ENCODE measurements at places on chromosomes 3 and 15.

DNA sequence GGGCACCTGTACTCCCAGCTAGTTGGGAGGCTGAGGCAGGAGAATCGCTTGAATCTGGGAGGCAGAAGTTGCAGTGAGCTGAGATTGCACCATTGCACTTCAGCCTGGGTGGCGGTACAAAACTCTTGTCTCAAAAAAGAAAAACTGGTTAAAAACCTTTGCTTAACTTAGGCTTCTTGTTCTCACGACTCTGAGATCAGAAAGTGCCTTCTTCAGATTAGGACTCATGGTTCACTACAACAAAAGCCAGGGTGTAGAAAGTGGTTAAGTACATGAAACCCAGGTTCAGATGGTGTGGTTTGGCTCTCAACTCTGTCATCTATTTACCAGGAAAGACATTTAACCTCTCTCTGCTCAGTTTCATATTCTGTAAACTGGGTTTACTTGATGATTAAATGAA is 168.4 kb downstream of the TUSC7 start:
- no peak for DNase-seq

DNA sequence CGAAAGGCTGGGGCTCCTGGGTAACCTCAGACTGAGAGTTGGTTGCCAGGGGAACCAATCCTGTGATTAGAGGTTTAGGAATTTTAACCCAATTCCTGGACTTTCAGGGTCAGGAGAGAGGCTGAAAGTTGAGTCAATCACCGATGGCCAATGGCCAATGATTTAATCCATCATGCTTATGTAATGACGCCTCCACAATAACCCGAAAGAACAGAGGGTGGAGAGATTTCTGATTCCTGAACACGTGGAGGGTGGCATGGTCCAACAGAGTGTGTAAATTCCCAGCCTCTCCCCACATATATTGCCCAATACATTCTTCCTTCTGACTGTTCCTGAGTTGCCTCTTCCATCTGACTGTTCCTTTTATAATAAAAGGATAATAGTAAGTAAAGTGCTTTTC is 137.2 kb upstream of the CBLB start:
- DNase-seq, result no peak

GRCh38 chr3:175426805-175427204 is 567.7 kb downstream of the NAALADL2 start:
- no peak for DNase-seq

DNA sequence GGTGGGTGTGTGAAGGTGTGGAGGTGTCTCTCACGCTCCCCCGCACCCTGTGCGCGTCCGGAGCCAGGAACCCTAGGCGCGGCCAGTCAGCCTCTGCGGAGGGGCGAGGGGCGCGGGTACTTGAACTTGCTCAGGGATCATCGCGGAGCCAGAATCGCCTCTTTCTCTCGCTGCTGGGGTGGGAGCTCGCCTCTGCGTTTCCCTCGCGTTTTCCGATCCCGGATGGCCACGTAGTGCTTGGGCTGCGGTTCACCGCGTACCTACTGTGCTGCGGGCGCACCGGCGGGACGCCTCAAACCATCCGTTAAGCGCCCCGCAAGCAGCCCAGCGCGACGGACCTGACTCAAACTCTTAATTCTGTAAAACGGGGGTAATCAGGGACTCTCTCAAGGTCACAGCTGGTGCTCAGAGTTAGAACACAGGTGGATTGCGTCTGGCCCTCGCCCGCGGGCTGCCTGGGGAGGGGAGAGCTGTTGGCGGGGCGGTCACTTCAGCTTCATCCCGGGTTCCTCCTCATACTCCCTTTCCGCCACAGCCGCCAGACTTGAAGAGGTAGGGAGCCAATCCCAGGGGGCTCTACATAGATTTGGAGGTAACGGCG is 686 bp downstream of the MYRIP start:
- DNase-seq, result no peak

DNA sequence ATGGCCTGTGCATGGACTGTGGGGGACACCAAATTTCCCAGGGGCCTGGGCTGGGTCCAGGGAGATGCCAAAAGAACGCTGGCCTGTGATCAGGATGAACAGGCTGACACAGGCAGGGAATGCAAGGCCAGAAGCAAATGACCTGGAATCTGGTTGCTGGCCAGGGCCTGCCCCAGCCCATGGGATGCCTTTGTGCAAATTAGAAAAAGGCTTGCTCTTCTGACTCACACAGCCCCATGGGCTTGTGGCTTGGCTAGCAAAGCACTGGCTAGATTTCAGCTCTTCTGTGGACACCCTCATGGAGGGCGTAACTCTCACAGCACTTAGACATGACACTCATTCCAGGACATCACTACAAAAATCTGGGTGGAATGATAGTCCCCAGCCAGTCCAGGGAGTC is 356.0 kb downstream of the SHQ1 start:
- no peak for DNase-seq

DNA sequence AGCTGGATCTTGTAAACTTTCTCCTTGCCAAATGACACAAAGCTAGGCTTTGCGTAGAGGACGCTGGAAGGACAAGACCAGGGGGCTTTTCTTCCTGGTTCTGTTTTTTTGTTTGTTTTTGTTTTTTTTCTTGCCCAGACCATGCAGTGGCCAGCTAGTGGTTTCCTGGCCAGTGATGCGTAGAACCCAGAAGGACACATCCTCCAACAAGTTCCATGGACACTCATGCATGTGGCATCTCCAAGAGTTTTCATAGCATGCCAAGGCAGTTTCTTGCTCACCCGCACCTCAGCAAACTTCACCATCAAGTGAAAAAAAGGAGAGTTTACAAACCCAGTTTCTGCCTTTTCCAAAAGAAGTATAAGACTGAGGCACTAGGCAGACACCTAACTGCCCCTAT is 46.1 kb upstream of the TMCO5A start:
- no peak for DNase-seq

DNA sequence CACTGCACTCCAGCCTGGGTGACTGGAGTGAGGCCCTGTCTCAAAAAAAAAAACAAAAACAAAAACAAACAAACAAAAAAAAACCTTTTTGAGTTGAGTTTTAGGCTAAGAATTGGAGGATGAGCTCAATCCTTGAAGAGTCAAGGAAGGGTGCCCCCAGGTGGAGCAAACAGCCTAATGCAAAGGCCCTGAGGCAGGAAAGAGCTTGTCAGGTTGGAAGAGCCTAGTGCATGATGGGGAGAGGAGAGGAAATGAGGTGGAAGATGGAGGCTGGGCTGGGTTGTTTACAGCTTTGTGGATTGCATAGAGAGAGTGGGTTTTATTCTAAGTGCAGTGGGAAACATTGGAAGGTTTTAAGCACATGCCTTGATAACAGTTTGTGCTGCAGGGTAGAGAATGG is 2.1 kb upstream of the SNX22 start:
- no peak for DNase-seq

GRCh38 chr3:98782824-98783500 is 19.8 kb downstream of the ST3GAL6 start:
- DNase-seq, result no peak

- no peak for DNase-seq
Measured at GRCh38 chr3:126816986-126817777, 113.1 kb downstream of the CHCHD6 start.

DNA sequence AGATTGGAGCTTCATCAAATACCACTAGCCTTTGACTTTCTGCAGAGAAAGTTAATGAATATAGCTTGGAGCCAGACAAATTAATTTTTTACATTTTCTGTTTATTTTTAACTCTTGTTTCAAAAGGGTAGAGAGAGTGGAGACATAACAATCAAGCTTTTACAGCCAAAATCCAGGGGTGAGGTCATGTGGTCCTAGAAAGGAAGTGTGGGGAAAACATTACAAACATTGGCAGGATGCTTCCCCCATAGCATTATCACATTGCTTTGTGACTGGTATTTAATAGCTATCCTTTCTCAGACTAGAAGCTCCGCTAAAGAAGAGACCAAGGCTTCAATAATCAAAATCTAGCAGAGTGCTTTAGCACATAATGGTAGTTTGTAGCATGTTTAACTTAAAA is 46.4 kb upstream of the PHLDB2 start:
- DNase-seq, result no peak

DNA sequence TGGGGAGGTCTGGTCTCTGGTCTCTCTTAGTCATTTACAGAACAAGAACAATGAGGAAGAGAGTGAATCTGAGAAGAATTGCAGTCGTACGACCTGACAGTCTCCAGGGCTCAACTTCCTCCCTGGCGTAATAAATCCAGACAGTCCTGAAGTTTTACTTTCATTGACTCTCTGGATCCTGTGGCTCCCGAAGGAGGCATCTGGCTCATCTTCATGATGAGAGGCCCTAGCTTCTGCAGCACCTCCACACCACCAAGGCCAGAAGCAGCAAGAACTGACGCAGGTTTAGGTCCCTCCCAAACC is 11.8 kb upstream of the CYFIP1 start:
- DNase-seq, result no peak

GRCh38 chr3:51382076-51382745 is 2.9 kb upstream of the MANF start:
- no peak for DNase-seq

DNA sequence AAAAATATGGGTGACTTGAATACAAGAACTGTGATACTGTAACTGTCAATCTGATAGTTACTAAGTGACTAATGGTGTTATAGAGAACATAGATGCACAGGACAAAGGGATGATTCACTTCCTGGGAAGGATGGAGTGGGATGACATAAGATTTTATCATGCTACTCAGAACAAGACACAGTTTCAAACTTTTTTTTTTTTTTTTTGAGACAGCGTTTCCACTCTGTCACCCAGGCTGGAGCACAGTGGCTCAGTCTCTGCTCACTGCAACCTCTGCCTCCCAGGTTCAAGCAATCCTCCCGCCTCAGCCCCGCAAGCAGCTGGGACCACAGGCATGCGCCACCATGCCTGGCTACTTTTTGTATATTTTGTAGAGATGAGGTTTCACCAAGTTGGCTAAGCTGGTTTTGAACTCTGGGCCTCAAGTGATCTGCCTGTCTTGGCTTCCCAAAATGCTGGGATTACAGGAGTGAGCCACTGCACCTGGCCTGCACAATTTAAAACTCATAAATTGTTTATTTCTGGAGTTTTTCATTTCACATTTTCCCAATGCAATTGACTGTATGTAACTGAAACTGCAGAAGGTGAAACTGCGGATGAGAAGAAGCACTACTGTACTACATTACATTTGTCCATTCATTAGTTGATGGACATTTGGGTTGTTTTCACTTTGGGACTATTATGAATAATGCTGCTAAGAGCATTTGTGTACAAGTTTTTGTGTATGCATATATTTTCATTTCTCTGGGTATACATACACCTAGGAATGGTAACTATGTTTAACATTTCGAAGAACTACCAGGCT is 40.6 kb downstream of the ADIPOQ start:
- peak; percentile 25 for DNase-seq

- DNase-seq, result peak; percentile 37
Measured at GRCh38 chr15:66603301-66604179, 37.7 kb upstream of the LCTL start.

DNA sequence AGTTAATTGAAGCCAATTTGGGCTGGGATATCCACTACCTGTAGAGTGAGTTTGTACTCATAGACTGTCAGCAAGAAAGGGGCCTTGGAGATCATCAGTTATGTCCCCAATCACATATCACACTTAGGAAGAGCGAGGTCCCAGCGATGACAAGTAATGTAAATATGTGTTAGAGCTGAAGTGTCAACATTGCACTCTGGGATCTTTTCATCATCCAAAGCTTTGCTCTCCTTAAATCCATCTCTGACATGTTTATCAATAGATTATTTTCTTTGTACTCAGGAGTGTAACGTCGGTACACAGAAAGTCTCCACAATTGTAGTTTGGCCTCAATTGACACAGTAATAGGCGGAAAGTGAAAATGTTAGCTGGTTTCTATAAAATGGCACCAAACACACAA is 113.7 kb upstream of the TPRG1 start:
- DNase-seq, result no peak

GRCh38 chr3:120393243-120393642 is 44.1 kb upstream of the LRRC58 start:
- no peak for DNase-seq

DNA sequence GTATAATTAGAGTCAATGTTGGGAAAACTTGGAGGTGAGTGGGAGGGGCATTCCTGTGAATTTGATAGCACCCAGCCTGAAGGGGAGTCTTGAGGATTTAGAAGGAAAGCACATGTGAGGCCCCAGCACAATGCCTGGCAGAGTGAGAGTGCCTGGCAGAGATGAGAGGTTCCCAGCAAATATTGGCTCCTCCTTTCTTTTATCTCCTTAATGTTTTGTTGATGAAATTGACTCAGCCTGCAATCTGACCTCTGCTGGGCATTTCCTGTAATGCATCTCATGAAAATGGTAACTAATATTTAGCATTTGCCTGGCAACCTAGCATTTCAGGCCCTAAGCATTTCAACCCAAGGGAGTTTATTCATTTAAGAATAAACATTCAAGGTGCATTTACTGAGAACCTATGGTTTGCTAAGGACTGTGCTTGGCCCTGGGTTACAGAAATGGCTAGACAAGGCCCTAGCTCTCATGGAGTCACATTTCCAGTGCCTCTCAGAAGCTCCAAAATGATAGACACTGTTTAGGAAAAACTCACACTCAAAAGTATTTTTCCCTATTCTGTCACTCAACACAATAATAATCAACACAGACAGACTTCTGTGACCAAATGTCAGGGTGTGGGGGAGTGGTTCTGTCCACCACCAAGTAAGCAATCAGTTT is 19.0 kb downstream of the PDHB start:
- no peak for DNase-seq

GRCh38 chr3:182063742-182064141 is 352.0 kb downstream of the SOX2 start:
- no peak for DNase-seq

- DNase-seq, result no peak
Measured at GRCh38 chr3:148697306-148698189, at the start of gene AGTR1. Gene AGTR1, plus strand, starts transcription at chr3:148697903. Its CDS starts 43,133 bp downstream, at chr3:148741036.

DNA sequence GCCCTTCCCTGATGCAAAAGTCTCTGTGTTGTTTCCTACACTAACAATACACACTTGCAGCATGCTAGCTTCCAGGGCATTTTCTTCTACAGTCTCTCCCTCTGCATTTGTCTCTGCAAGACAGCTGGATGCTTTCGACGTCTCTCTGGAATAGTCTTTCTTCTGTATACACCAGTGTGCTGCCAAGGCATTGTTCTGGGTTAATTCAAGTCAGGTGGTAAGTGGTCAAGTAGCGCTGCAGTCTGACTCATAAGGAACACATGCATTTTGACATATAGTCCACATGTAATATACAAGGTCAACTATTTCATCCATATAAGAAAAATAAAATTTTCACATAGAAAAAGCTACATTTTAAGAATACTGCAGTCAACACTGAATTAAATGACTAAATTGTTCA is 92.7 kb downstream of the MYLK start:
- no peak for DNase-seq

- no peak for DNase-seq
Measured at GRCh38 chr3:134802428-134803050, 7.5 kb downstream of the EPHB1 start.

GRCh38 chr3:137097852-137098251 is 140.1 kb downstream of the IL20RB start:
- no peak for DNase-seq

Data from stimulated activated CD4-positive, alpha-beta T cell treated with anti-CD3 and anti-CD28 coated beads, Interleukin-1b, Interleukin-23, amount 100 ng/mL, for 4 hours (primary cell).